ENCODE measurements at places on chromosomes 3 and 15. TPM values are rescaled to one million over a fixed set of nuclear protein-coding genes. Genes with fewer than 3 reads are reported as not detected.

CLDND1 gene
- 53.0 TPM for total RNA-seq

MKRN3 gene
- 12.4 TPM for total RNA-seq

HRH1 gene
- total RNA-seq: 5.5 TPM

SLC22A14 gene
- total RNA-seq: not detected

GANC gene
- 2.1 TPM for total RNA-seq

Measured in MG63 (cell line).